ENCODE measurements at places on chromosomes 5 and 9. TPM values are rescaled to one million over a fixed set of nuclear protein-coding genes. Genes with fewer than 3 reads are reported as not detected.

DNA sequence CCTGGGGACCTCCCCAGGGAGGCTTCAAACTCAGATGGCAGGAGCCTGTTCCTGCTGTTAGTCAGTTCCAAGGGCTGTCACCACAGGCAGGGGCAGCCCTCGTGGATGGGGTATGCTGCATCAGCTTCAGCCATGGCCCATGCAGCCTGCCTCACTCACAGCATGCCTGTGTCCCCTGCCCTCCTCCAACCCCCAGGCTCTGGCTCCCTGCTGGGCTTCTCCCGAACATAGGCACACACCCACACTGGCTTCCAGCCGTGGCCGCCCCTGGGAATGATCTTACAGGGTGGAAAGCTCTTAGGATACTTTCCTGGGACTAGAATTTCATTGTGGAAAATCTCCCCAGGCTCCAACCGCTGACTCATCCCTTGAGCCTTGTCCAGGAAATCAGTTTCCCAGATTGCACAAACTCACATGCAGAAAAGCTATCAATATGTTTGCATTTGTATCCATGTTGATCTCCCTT is 163.8 kb downstream of the SEC61B start:
- ATAC-seq, result no peak

DNA sequence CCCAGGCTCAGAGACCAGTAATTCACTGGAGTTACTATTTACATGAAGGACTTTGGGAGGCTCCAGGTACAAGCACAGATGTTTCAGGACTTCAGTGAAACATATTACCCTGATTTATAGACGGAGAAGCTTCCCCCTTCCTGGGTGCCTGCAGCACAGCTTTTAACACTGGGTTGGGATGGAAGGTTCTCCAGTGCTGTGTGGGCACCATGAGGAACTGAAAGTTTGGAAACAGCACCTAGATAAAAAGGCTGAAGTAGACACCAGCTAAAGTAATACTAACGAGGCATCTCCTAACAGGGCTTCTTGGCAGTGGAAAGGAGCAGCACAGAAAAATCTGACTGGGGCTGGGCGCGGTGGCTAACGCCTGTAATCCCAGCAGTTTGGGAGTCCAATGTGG is 70.7 kb downstream of the GCNT1 start:
- no peak for ATAC-seq

GRCh38 chr9:2459756-2460155 is 161.8 kb upstream of the VLDLR start:
- no peak for ATAC-seq

DNA sequence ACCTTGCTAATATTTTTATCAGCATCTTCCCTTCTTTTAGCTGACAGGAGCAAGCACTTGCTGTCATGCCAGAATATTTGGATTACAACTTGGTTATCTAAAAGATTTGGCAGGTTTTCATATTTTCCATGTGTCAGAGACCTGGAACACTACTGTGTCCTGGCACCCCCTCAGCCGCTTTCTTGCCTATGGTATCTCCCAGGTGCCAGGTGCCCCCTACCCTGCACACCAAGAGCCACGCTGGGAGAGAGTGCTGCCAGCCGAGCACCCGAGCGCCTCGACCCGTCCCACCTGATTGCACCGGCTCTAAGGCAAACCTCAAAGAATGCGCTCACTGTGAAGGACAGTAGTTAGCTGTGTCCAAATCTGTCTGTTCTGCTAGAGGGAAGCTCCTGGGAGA is 84.8 kb downstream of the GTF3C4 start:
- no peak for ATAC-seq

DNA sequence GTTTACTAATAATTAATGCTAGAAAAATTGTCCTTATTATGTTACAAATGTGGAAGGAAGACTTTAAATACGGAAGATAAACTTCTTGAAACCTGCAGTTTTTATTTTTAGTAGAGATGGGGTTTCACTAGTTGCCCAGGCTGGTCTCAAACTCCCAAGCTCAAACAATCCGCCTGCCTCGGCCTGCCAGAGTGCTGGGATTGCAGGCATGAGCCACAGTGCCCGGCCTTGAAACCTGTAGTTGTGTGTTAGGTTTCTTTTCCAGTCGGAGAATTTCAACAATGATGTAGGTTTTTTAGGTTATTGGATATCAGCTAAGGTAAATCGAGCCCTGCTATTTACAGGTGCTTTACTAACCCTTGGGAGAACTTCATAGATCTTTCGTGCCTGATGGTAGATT is 30.8 kb downstream of the CTNNA1 start:
- ATAC-seq, result no peak

DNA sequence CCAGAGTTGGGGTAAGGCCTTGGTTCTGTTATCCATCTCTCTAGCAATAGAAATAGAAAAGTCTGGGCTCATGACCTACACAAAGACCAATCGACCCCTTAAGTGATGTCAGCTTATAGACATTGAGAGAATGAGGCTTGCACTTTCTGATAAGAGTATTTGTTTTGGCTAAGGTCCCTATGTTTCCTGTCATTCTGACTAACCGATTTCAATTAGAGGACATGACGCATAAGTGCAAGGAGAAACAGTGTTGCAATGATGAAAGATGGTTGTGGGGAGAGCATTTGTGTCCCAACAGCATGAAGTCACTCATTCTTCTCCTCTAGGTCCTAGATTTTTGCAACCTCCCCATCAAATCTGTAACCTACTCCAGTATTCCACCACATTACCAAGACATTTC is 255.1 kb downstream of the MAT2B start:
- no peak for ATAC-seq

GRCh38 chr9:70413464-70413798 is 1.0 kb downstream of the KLF9 start:
- peak; percentile 5 for ATAC-seq

DNA sequence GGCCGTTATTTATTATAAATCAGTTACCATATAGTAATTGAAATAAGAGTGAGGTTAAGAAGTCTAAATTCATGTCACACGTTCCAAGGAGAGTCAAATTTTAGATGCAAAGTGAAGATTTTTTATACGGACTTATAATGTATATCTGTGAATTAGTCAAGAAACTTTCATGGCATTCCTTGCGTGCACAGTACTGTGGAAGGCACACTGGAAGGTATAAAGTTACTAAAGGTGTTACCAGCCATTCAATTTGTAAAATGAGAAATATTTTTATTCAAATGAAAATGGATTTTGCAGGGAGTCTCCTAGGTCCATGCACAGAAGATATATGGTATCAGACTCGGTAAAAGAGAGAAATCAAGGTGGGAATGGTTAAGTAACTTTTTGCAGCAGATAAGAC is 408.1 kb upstream of the CTNND2 start:
- no peak for ATAC-seq

- peak; percentile 85 for ATAC-seq
Measured at GRCh38 chr9:83707518-83707767, 315 bp downstream of the UBQLN1 start.

DNA sequence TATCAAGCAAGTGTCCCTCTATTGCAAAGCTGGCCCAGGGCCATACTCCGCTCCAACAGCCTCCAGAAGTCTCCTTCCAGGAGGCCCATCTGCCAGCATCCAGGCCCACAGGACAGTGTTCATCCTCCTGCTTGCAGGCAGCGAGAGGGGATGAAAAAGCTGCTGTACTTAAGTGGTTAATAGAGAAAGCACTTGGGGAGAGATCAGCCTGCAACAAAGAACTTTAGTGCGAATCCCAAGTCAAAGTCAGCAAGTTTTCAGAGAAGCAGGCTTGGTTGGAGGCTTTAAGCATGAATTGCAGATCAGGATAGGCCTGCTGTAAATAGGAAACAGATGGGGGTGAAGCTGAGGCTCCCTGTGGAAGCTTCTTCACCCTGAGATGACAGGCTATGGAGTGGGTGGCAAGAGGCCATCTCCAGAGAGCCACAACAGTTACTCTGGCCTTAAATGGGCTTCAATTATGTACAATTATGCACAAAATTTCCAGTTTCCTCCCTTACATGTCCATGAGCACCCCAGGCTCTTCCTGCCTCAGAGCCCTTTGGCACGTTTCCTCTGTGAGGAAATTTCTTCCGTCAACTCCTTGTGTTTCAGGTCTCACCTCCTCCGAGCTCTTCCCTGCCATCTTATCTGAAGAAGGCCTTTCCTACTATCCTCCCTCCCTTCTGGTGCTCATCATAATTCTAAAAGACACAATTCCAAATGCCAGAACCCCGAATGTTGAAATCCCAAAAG is 98.0 kb upstream of the NR3C1 start:
- no peak for ATAC-seq

DNA sequence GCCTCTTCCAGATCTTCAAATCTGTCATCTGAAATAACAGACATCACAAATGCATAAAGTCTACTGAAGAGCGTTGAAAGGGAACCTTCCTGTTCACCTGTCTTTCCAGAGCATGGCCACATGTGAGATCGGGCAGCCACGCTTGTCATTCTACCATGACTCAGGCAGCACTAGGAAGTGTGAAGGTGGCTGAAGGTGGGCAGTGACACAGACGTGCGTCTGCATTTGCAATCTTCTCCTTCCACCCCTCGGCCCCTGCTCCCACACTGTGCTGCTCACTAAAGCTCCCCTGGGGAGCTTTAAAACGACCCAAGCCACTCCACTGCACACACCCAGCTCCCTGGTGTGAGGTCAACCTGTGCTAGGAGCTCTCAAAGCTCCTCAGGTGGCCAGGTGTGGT is 2.5 kb downstream of the ENTR1 start:
- ATAC-seq, result no peak

- no peak for ATAC-seq
Measured at GRCh38 chr5:103938146-103938695, 375.6 kb upstream of the NUDT12 start.

- no peak for ATAC-seq
Measured at GRCh38 chr9:93673021-93673838, 96.8 kb downstream of the PHF2 start.

DNA sequence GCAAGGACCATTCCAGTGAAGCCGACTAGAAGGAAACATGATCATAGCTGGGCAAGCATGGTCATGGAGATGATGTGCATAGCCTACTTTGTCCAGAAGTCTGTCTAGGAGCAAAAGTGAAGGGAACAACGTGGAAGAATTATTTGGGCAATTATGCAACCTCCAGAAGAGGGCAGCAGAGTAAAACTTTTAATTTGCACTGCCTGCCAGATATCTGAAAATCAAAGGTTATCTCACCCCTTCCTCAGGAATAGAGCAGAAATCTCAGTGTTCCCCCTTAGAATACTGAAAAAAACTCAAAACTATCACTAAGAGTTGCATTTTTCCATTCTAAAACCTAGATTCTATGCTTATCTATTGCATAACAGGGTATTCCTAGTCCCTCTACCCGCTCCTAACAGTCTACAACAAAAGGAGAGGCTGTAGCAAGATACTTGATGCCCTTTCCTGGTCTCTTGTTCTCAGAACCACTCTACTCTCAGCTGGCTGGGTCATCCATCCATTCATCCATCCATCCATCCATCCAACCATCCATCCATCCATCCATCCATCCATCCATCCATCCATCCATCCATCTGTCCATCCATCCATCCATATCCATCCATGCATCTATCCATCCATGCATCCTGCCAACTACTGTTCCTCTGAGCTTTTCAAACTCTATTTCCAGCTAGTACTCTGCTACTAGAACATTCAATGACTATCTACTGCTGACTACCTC is 8.4 kb upstream of the SETD9 start:
- ATAC-seq, result peak; percentile 61

DNA sequence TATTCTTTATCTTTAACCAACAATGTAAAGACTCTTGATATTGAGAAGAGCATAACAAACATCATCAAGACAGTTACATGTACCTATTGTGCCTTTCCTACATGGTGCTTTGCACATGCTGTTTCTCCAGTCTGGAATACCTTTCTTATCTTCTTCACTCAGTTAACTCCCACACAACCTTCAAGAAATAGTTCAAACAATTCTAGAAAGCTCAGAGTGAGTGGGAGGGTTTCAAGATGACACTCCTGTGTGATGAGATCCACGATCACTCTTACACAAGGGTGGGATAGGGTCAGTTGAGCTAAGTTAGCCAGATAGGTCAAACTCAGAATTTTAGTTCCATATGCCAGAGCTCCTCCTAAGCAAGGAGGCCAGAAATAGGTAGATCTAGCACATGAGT is 915.5 kb downstream of the NR2F1-AS1 start:
- no peak for ATAC-seq

DNA sequence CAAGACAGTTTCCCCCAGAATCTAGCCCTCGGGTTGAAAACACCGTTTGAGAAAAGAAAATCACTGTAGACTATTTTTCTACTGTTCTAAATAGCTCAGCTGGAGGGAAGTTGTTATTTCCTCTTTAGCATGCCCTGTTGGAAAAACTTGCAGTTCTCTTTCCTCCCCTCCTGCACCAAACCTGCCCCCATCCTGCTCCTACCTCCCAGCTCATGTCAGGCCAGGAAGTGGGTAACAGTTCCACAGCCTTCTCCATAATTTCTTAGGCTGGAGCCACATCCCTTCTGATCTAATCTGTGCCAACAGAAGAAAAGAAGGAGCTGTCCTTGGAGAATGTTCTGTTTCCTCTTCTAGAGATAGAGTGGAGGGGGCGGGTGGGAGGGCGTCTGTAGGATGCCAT is 437.7 kb downstream of the SPOCK1 start:
- ATAC-seq, result no peak

GRCh38 chr9:81456431-81457006 is 232.8 kb downstream of the TLE1 start:
- ATAC-seq, result no peak

DNA sequence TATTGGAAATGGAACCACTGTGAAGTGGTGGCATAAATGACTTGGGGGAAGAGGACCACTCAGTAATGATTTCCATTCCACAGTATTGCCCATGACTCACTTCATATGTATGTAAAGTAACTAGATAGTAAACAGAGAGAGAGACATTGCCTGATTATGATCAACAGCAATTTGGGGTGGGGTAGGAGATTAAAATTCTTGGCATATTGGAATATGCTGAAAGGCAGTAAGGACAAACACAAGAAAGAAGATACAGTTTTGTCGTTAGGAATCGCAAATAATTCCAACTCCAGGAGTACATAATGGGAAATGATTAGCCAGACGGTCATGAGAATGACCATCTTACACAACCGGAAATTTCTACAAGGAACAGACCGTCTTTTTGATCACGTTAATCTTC is 1.5 kb upstream of the HMGCS1 start:
- no peak for ATAC-seq

The TMEM252 gene
- not detected for total RNA-seq

The PRUNE2 gene
- total RNA-seq, result 561 TPM

The SGTB gene
- total RNA-seq, result 15.1 TPM

The SOWAHA gene
- 0.87 TPM for total RNA-seq

The PPP3R2 gene
- not detected for total RNA-seq

The SPATA6L gene
- total RNA-seq, result 0.94 TPM

The ZDHHC11B gene
- 4.3 TPM for total RNA-seq

The ADAMTS19 gene
- total RNA-seq, result 0.94 TPM

The ARID3C gene
- not detected for total RNA-seq

The HINT2 gene
- 29.4 TPM for total RNA-seq

The PRR7 gene
- 1.6 TPM for total RNA-seq

The SIT1 gene
- 1.6 TPM for total RNA-seq

The HMCN2 gene
- 18.8 TPM for total RNA-seq

The GAS1 gene
- total RNA-seq, result 167 TPM

The SPAG8 gene
- total RNA-seq, result 2.1 TPM

Data from gastroesophageal sphincter (tissue), 4 donors.